ENCODE measurements at places on chromosomes 1 and 21.

DNA sequence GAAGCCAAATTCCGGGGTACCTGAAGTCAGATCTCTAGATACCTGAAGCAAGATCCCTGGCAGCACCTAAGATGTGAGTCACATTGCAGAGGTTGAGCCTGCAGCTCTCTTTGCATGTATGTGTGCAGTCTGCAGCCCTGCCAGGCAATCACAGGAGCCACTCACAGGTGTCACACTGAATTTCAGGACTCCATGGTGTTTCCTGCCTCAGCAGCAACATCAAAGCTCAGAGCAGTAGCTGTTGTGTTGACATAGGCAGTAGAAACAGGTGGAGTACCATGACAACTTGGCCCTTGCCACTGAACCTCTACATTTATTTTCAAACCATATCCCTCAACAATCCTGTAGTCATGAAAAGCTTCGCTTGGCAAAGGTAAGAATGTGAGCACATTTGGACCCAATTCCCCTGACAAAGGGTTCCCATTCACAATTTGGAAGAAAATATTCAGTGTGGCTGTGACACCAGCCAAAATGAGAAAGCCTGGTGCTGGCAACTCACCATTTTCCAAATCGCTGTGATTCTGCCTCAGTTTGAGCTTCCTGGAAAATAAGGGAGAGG, 419.8 kb upstream of the NFIA start:
- peak; percentile 2 for DNase-seq
- H3K4me1 ChIP-seq: no peaks in the 10 kb centered on the region
- no peak overlapping the region for H3K27ac ChIP-seq
- H3K36me3 ChIP-seq: no peaks in the 10 kb centered on the region
- no peak overlapping the region for H3K4me3 ChIP-seq
- H3K27me3 ChIP-seq: no peaks in the 10 kb centered on the region

- no peak overlapping the region for H3K27ac ChIP-seq
- H3K27me3 ChIP-seq: no peaks in the 10 kb centered on the region
- peaks cover 66% of the 10 kb centered on the region for H3K36me3 ChIP-seq
Measured at GRCh38 chr1:150615346-150616201, 13.8 kb downstream of the ENSA start.

- no peaks in the 10 kb centered on the region for H3K36me3 ChIP-seq
- H3K4me1 ChIP-seq: no peaks in the 10 kb centered on the region
- H3K27me3 ChIP-seq: peaks cover under 1% of the 10 kb centered on the region
- no peak overlapping the region for H3K4me3 ChIP-seq
- H3K27ac ChIP-seq: no peak overlapping the region
Measured at GRCh38 chr1:15277447-15277838, 30.4 kb downstream of the FHAD1 start.

DNA sequence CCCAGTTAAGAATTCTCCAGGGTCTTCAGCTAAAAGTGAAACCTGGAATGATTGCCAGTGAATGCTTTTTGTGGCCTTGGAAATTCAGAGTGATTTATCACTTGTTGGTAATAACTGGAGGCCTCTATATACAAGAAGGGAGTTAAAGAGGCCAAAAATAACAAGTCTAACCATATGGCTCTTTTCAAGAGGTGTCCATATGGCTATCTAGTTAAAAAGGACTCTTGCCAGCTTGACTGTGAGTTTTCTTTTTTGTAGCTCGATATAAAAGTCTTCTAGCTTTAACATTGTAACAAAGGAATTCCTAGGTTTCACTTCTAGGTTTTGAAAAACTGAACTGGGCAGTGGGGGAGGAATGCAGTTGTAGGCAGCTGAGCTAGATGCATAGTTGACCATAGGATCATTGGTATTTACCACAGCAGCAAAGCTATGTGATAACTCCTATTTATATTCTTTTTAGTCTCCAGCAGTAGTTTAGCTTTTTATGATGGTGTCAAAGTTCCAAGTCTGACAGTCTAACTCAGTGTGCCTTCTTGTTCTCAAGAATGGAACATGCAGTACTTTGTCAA, 44.4 kb downstream of the CACHD1 start:
- H3K27ac ChIP-seq: peak overlapping the region; percentile 1
- peaks cover 6% of the 10 kb centered on the region for H3K4me1 ChIP-seq
- no peaks in the 10 kb centered on the region for H3K36me3 ChIP-seq
- no peak overlapping the region for H3K4me3 ChIP-seq
- no peak for DNase-seq

- no peaks in the 10 kb centered on the region for H3K36me3 ChIP-seq
- H3K27me3 ChIP-seq: no peaks in the 10 kb centered on the region
- no peak overlapping the region for H3K4me3 ChIP-seq
- H3K27ac ChIP-seq: no peak overlapping the region
- no peaks in the 10 kb centered on the region for H3K4me1 ChIP-seq
Measured at GRCh38 chr1:208997726-208998312, 585.7 kb upstream of the CAMK1G start.

DNA sequence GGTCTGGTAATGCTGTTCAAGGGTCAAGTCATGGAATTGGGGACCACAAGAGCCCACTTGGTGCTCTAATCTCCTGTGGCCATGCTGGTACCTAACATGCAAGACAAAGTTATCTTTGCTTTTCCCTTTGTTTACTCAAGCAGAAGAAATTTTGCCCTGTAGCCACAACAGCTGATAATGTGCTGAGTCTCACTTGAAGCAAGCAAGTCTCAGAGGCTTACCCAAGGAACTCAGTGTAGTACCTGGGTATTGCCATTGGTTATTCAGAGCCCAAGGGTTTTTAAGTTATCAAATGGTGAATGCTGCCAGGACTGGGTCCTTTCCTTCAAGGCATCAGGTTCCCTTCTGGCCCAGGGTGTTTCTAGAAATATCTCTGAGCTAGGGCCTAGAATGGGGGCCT, 198.9 kb upstream of the RNPC3 start:
- no peak overlapping the region for H3K27ac ChIP-seq
- H3K4me1 ChIP-seq: no peaks in the 10 kb centered on the region
- DNase-seq: no peak
- no peaks in the 10 kb centered on the region for H3K27me3 ChIP-seq
- no peaks in the 10 kb centered on the region for H3K36me3 ChIP-seq

- no peaks in the 10 kb centered on the region for H3K27me3 ChIP-seq
- no peak overlapping the region for H3K4me3 ChIP-seq
- no peaks in the 10 kb centered on the region for H3K36me3 ChIP-seq
Measured at GRCh38 chr1:24805534-24806301, 60.5 kb downstream of the CLIC4 start.

DNA sequence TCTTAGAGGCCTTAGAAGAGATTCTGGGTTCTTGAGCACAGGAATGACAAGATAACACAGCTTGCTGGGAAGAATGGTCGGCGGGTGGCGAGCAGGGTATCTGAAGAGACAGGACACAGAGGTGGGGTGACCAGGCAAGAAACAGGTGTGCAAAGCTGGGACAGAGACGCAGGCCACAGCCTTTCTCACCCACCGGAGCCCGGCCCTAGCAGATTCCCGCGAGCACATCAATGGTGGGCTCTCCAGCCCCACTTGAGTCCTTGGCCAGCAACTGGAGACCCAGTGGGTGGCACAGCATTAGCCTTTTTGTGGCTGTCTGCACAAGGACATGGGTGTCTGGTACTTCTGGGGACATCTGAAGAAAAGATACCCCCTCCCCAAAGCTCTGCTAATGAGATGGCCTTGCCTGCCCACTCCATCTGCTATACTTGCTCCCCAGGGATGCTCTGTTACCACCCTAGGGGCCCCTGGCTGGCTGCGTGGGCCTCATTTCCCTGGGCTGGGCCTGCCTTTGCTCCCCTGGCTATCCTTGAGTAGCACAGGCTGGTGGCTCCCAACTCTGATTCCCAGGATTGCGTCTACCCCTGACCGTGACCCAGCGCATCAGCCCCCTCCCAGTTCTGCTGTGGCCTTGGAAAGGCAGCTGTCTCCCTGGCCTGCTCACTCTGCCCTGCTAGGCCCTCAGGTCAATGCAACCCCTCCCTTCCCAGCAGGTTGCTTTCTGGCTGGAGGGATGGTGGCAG, 127.2 kb upstream of the ADAR start:
- peaks cover 6% of the 10 kb centered on the region for H3K4me1 ChIP-seq
- H3K36me3 ChIP-seq: no peaks in the 10 kb centered on the region
- no peak for DNase-seq
- H3K27ac ChIP-seq: no peak overlapping the region
- H3K4me3 ChIP-seq: no peak overlapping the region

DNA sequence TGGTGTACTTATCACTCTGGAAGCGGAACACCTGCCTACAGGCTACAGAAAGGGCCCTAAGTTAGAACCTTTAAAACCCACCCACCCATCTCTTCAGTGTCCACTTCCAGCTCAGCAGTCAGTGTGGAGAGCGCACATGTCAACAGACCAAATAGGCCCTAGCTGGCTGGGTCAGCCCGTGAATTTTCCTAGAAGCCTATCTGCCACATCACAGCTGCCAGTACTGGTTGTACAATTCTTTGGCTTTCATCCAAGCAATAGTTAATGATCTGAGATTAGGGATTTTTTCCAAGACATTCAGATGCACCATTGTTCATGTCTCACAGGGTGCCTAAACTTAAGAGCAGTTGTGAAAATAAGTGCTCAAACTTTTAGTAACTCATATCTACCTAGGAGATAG, 197.1 kb downstream of the KCNK2 start:
- H3K27ac ChIP-seq: no peak overlapping the region
- H3K27me3 ChIP-seq: no peaks in the 10 kb centered on the region
- no peak overlapping the region for H3K4me3 ChIP-seq
- no peak for DNase-seq

- no peak overlapping the region for H3K4me3 ChIP-seq
- no peak for DNase-seq
- no peaks in the 10 kb centered on the region for H3K36me3 ChIP-seq
- peaks cover 8% of the 10 kb centered on the region for H3K4me1 ChIP-seq
- no peak overlapping the region for H3K27ac ChIP-seq
Measured at GRCh38 chr1:236123563-236123962, 18.8 kb upstream of the GPR137B start.

DNA sequence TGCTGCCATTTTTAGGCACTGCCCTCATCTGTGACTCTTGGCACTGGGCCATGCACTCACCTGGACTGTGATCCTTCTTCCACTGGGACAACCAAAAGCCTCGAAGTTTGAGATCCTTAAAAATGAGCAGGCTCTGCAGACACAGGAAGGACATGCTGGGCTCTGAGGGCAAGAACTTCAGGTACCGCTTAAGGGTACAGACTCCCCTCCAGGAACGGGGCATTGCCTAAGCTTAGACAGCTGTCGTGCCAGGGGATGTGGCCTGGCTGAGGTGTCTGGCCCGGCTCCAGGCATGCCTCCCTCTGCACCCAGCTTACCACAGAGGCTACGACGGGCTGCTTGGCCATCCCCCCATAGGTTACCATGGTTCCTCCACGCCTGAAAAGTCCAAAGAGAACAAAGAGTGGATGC, 14.2 kb upstream of the SRSF4 start:
- H3K27ac ChIP-seq: no peak overlapping the region
- H3K36me3 ChIP-seq: peaks cover 15% of the 10 kb centered on the region
- H3K27me3 ChIP-seq: no peaks in the 10 kb centered on the region
- no peak overlapping the region for H3K4me3 ChIP-seq
- peaks cover 5% of the 10 kb centered on the region for H3K4me1 ChIP-seq

DNA sequence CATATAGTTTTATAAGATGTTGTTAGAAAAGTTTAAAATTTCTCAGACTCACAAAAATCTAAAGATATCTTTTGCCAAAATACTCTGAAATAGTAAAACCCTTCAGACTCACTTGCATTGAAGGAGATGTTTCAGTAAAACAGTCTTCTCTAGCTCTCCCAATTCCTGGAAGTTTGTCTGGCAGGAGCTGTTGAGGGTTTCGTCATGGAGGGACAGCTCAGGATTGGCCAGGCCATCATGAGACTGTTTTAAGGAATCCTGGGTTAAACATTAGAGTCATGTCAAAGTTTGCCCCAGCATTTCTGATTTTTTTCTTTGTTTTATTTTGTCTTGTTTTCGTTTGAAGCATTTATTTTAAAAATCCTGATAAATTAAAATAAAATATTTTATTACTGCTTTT, 293.8 kb upstream of the PBX1 start:
- no peaks in the 10 kb centered on the region for H3K36me3 ChIP-seq
- DNase-seq: no peak
- H3K27ac ChIP-seq: no peak overlapping the region
